ENCODE measurements at places on chromosomes 16 and 17. TPM values are rescaled to one million over a fixed set of nuclear protein-coding genes. Genes with fewer than 3 reads are reported as not detected.

DNA sequence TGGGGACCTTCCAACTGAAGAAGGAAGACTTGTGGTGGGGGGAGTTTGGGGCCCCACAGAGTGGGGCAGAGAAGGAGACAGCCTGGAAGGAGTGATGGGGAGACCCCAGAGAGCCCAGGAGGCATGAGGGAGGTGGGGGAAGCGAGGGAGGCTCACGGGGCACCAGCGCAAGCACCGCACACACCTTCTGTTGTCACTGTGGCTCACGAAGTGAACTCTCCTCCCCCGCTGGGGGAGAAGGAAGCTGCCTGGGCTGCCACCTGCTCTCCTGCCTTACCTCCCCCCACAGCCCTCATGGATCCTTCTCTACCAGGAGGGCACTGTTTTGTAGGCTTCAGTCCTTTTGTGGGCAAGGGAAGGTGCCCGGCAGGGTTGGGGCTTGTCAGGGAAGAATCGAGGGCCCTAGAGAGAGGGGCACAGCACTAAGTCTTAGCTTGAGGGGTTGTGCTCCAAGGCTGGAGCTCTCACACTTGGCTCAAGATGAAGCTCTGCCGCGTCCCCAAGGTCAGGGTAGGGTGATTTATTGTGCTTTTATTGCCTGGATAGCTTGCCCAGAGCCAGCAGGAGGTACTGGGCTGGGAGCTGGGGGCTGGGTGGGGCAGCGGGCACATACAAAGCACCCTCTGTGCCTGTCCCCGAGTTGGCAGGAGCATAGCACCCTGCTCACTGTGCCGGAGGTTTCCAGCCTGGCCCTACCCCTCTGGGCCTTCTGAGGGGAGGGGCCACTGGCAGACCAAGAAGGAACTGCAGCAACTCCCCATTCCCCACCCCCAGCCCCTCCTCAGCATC is 4.6 kb upstream of the STARD3 start:
- H3K36me3 ChIP-seq, result no peaks in the 10 kb centered on the region
- peak overlapping the region; percentile 51 for H3K27ac ChIP-seq
- peak; percentile 72 for DNase-seq
- H3K27me3 ChIP-seq, result peaks cover 11% of the 10 kb centered on the region
- peaks cover 8% of the 10 kb centered on the region for H3K4me1 ChIP-seq

DNA sequence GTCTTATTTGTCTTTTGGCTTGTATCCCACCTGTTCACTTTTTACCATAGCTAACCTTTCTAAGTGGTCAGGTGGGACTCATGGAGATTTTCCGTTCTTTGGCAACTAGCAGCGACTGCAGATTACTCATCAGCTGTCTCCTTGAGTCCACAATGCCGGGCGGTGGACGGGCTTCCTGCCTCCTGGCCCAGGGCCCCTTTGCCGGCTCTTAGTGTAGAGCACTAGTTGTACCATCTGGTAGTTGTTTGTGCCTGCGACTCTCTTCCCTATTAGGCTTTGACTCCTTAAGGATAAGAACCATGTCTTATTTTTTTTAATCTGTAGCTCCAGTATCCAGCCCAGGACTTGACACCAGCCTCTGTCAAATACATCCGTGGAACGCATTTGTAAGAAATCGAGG is 399.9 kb downstream of the WWOX start:
- H3K4me3 ChIP-seq, result no peak overlapping the region
- no peaks in the 10 kb centered on the region for H3K27me3 ChIP-seq
- H3K27ac ChIP-seq, result no peak overlapping the region

The MLST8 gene
- 29.9 TPM for total RNA-seq

The PMFBP1 gene
- total RNA-seq, result 0.23 TPM

The CD300A gene
- total RNA-seq, result 17.5 TPM
